MM.1S (cell line): ENCODE measurements at places on chromosomes 1 and 21.

- DNase-seq, result no peak
Measured at GRCh38 chr1:2482588-2482987, 6.5 kb downstream of the PLCH2 start.

- DNase-seq, result no peak
Measured at GRCh38 chr1:219325368-219325742, 151.7 kb downstream of the LYPLAL1 start.

GRCh38 chr1:9881838-9882249 is 28.2 kb downstream of the CTNNBIP1 start:
- no peak for DNase-seq

DNA sequence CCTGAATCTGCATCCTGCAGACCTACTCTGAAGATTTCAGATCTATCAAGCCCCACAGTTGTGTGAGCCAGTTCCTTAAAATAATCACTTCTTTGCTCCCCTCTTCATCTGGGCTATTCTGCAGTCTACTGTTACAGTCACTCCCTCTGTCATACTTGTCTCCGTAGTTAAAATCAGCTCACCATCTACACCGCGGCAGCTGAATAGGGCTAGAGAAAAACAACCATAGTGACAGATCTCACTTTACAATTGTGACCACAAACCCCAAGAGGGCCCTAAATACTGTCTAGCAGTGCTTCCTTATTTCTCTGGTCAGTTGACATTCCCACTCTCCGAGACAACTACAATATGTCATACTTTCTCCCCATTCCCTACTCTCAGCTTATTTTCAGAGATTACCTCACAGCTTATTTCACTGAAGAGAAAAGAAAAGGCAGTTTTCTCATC is 12.9 kb downstream of the DESI2 start:
- DNase-seq, result no peak

- DNase-seq, result no peak
Measured at GRCh38 chr1:17558541-17558940, 19.0 kb downstream of the ARHGEF10L start.

- no peak for DNase-seq
Measured at GRCh38 chr1:156884560-156885184, 8.8 kb upstream of the PEAR1 start.

- DNase-seq, result no peak
Measured at GRCh38 chr1:147570907-147571306, 29.6 kb downstream of the BCL9 start.

- DNase-seq, result no peak
Measured at GRCh38 chr1:58361134-58361533, 185.4 kb downstream of the OMA1 start.
